Right lung (tissue), 10 donors: ENCODE measurements at places on chromosomes 7 and 10. TPM values are rescaled to one million over a fixed set of nuclear protein-coding genes. Genes with fewer than 3 reads are reported as not detected.

The RET gene
- polyA plus RNA-seq = 2.8 TPM

DNA sequence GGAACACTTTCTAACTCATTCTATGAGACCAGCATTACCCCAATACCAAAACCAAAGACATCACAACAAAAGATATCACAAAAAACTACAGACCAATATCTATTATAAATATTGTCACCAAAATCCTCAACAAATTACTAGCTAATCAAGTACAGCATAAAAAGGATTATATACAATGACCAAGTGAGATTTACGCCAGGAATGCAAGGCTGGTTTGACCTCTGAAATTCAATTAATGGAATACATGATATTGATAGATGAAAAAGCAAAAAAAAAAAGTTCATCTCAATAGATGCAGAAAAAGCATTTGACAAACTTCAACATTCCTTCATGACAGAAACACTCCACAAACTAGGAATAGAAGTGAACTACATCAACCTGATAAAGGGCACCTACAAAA is 175.3 kb downstream of the LCOR start:
- DNase-seq = no peak

The GNAT3 gene
- polyA plus RNA-seq = not detected

The EGR2 gene
- 3.3 TPM for polyA plus RNA-seq

DNA sequence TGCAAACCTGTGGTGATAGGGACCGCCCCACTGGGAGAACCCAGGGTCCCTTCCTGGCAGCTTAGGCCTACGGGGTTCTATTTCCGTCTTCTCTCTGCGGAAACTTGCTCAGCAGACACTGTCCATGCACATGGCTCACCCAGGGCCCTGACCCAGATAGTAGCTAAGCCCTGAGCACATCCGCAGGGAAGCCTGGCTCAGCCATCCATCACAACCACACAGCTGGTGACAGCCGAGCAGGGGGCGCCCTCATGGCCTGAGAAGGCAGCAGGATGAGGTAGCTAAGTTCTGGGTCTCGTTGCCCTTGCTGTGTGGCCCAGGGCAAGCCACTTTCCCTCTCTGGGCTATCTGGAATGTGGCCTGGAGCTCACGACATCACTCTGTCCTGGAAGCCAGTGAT is 23.3 kb downstream of the NPTX2 start:
- no peak for DNase-seq

The WDR86 gene
- 19.8 TPM for polyA plus RNA-seq

DNA sequence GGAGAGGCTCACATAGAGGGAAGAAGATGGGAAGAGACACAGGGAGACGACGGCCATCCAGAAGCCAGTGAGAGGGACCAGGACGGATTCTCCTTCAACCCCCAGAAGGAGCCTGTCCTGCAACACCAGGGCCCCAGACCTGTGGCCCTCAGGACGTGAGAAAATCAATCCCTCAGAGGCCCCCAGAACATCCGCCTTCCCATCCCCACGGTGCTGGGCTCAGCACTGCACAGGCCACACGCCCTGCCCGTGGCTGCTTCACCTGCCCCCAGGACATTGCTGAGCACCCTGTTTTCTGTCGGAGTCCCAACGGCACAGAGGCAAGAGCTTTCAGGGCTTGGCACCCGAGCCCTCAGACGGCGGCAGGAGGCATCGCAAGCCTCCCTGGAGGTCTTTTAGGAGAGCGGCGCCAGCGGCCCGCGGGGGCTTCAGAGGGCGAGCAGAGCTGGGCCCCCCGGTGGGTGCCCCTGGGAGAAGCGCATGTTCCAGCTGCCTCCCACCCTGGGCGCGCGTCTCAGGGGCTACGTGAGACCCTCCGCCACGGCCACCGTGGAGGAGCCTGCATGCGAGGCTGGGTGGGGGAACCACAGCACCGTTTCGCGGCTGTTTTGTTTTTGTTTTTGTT is 42.8 kb downstream of the PDGFA start:
- no peak for DNase-seq

- DNase-seq = no peak
Observed at GRCh38 chr7:25031007-25031406, 51.0 kb upstream of the OSBPL3 start.

The NPY gene
- polyA plus RNA-seq = not detected
